Sigmoid colon (tissue), 7 donors: ENCODE measurements at places on chromosomes 7 and 10.

DNA sequence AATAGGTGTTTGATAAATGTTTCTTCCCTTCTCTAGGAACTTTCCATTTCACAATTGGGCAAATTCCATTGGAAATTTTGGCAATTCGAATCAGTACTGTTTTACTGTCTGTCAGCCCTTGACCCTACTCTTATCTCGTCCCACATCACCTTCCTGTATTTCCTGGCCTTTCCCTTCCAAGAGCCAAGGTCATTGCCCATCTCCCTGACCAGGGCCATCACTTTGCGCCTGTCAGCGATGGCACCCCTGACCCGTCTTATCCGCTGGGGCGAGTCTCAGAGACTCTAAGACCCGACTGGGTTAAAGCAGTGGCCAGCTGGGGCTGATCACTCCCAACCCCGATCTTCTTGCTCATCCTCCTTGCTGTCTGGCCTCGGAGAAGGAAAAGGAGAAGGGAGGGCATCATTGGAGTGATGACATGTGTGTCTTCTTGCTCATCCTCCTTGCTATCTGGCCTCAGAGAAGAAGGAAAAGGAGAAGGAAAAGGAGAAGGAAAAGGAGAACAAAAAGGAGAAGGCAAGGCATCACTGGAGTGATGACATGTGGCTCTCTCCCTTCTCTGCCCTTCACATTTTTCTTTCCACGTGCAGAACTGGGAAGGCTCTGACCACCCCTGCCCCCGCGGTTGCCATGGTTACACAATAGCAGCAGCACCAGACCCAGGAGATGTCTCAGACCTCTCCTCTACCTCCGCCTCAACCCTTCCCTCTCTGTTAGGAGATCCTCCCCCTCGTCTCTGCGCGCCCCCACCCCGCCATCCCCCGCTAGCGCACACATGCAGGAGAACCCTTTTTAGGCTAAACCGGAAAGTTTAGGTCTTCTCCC is 2.0 kb downstream of the SEMA3D start:
- DNase-seq: no peak

GRCh38 chr7:151113344-151114150 is 27.3 kb downstream of the AGAP3 start:
- no peak for DNase-seq

DNA sequence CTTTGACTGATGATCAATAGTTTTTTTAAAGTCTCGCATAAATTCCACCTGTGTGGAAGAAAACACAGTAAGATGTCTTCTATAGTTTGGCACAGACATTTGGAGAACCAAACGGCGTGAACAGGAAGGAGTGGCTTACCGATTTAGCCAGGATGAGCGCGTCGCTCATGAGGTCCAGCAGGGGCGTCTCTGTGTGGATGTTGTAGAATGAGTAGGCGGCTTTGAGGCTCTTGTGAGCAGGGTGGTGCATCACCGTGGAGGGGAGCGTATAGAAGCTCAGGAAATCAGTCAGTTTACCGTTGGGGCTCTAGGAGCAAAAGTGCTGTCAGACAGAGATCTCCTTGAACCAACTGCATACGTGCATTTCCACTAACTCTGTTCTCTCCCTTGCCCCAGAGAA is 15.5 kb downstream of the RPP38 start:
- DNase-seq: no peak

- no peak for DNase-seq
Observed at GRCh38 chr7:135184254-135184841, 13.8 kb upstream of the CYREN start.

GRCh38 chr10:96017191-96017687 is 26.1 kb upstream of the CCNJ start:
- no peak for DNase-seq

- no peak for DNase-seq
Observed at GRCh38 chr7:31123321-31123720, 71.2 kb downstream of the ADCYAP1R1 start.

DNA sequence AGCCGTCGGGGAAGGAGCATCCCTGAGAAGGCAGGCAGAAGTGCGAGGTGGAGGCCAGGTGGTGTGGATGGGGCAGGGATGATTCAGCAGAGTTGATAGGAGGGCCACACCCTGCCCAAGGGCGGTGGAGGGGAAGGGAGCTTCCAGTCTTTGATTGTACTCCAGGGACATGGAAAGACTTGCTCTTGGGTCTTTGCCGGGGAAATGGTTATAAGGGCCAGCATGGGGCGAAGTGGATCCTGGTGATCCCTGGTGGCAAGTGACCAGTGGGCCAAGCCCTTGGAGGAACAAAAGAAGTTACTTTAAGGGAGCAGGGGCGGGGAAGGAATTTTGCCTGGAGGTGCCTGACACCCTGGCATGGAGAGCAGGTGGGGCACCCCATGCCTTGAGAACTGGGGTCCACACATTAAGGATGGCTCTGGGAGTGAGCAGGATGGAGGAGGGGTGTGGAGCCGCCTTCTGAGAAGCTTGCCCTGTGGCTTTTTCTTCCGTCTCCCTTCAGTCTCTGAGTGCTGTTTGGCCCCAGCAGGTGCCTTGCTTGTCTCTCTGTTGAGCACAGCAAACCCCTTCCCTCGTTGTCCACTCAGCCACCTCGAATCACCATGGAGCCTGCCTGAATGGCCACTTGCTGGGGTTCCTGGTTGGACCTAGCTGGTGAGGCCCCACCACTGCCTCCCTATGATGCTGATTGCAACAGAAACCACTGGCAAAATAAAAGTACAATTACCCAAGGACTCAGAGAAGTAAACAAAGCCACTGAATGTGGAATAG is 83.9 kb downstream of the RAMP3 start:
- no peak for DNase-seq

DNA sequence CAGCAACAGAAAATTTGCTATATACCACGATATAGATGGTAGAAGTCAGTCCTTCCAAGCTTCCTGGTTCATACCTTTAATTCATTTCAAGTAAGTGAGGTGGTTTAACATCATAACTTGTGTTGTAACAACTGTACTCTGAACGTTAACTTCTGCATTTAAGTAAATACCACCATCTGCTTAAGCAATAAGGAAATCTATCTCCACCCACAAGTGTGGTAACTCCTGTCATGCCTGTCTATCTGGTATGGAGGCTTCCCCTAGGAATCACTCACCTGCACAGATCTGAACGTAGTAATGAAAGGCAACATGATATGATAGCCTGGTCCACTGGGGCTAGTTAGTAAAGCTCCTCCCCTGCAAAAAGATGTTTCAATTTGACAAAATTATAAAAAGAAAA is 2.3 kb downstream of the ERLIN1 start:
- DNase-seq: no peak

DNA sequence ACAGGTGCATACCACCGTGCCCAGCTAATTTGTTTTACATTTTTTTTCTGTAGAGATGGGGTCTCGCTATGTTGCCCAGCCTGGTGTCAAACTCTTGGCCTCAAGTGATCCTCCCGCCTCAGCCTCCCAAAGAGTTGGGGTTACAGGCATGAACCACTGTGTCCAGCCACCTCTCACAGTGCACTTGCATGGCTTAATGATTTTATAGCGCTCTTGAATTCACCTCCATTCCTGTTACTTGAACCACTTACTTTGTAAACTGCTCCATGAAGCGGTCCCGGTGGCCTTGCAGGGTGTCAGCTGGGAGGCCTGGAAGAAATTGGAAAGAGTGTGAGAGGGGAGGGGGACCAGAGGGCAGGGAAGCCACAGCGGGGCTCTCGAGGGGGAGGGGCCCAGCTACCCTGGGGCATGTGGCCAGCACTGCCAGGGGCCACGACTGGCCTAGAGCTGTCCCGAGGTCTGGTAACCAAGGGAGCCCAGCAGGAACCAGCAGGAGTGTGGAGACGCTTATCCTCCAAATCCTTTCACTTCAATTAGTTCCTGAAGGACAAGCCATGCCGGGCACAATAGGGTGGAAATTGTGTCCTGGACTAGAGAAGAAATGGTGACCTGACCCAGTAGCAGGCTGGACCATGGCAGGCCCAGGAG is 76.0 kb downstream of the SPDYE5 start:
- DNase-seq: no peak

DNA sequence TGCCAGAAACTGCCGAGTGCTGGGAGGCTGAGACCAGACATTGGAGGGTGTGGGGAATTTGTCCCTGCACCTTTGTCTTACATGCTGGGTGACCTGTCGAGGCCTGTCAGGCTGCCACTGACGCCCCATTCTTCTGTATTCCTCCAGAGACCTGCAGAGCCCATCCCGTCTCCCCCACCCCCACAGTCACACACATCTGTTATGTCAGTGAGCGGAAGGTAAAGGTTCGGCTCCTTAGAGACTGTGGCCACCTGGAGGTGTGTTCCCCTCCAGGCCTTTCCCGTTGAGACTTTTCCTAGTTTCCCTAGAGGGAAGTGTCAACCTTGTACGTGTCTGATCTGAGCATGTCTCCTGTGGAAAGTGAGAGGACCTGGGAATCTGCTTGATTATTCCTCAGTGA is 84.5 kb downstream of the ATXN7L1 start:
- DNase-seq: no peak

DNA sequence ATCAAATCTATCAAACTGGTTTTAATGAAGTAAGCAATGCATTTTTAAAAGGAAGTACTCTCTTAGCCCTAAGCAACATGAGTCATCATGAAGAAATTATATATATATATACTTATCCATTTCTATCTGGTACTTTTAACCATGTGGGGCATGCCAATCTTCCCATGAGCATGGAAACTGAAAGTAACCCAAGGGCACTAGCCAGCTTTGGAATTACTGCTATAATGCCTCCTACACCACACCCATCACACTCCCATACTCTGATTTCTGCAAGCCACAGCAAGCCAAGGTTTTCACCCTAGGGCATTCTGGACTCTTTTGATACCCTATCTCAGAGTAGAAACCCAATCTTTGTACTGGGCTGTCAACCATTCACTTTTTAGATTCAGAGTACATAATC is 204.6 kb downstream of the IMMP2L start:
- DNase-seq: no peak

DNA sequence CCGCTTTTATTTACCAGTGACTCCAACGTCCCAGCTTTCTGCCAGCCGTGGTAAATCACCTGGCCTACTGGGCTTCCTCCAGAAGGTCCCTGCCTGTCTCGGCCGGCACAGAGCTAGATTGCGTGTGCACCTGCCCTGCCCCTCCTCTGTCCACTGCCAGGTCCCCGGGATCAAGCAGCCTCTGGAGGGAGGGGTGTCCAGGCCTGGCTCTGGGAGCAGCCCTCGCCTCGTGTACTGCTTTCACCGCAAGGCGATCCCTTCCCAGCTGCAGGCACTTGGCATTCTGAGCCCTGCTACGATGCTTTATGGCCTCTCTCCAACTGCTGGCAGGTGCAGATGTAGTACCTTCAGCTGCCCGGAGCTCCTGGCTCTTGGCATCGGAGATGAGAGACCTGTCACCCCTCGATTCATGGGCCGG is 7.4 kb downstream of the SLC29A3 start:
- no peak for DNase-seq

DNA sequence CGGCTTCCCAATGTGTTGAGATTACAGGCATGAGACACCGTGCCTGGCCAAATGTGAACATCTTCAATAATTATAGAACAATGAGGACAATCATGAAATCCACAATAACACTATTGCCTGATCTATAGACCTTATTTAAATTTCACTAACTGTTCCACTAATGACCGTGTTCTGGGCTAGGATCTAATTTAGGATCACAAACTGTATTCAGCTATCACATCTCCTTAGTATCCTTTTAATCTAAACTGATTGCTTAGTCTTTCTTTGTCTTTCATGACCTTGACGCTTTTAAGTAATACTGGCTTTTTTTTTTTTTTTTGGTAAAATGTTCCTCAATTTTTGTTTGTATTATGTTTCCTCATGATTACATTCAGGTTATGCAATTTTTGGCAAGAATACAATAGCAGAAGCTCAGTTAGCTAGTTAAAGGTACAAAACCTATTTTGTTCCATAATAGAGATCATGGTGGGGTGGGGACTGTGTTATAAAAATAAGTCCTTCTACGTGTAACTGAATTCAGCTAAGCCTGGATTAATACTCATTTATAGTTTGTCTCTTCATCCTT is 158.4 kb downstream of the AOAH start:
- no peak for DNase-seq

DNA sequence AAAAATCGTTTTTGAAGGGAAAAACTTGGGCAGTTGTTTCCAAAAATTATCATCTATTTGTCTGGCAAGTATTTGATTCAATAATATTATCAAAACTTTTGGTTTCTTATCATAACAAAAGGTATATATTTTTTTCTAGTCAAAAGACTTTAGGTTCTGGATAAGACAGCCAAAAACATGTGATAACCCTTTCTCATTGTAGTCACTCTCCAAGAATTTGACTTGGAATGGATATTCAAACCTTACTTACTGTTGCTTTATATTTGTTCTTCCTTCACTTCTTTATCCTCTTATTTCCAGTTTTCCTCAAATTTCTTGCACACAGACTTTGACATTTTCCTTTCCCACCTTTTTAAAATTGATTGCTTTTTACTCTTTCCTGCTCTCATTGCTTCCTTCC is 140.9 kb upstream of the FAM3C start:
- no peak for DNase-seq

DNA sequence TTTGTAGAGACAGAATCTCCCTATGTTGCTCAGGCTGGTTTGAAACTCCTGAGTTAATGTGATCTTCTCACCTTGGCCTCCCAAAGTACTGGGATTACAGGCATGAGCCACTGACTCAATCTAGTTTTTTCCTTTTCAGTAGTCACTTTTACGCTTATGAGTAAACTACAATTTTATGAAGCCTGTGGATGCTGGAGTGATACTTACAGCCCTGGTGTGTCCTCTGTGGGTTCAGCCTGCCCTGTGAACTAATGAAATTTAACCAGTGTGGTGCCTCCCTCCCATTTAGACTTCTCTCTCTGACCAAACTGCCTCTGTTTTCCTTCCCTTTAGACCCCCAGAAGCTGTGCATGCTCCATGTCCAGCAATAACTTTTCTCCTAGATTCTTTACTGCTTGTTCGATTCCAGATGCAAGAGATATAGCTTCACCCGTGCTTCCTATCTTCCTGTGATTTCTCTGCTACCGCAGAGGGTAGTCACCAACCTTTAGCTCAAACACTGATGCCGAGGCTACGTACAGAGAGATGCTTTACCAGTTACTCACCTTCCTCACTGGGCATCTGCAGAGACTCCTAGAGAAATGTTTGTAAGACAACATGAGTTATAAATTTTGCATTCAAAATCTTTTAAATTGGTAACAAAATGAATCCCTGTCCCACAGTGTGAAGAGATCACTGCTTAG is 90.8 kb downstream of the KIAA1217 start:
- no peak for DNase-seq
